ENCODE measurements at places on chromosomes 6 and 20. TPM values are rescaled to one million over a fixed set of nuclear protein-coding genes. Genes with fewer than 3 reads are reported as not detected.

DNA sequence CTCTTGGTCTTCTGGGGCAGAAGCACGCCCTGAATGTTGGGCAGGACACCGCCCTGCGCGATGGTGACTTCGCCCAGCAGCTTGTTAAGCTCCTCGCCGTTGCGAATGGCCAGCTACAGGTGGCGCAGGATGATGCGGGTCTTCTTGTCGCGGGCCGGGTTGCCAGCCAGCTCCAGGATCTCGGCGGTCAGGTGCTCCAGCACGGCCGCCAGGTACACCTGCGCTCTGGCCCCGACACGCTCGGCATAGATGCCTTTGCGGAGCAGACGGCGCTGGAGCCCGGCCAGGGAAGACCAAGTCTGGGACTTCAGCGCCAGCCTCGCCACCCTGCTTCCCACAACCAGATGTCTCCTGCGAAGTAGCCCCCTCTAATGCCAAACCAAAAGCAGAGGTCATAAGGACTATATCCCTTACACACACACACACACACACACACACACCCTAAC, 8.0 kb upstream of the SLC17A3 start:
- no peaks in the 10 kb centered on the region for H3K36me3 ChIP-seq
- H3K27me3 ChIP-seq: no peaks in the 10 kb centered on the region
- DNase-seq: peak; percentile 10
- no peaks in the 10 kb centered on the region for H3K4me1 ChIP-seq

DNA sequence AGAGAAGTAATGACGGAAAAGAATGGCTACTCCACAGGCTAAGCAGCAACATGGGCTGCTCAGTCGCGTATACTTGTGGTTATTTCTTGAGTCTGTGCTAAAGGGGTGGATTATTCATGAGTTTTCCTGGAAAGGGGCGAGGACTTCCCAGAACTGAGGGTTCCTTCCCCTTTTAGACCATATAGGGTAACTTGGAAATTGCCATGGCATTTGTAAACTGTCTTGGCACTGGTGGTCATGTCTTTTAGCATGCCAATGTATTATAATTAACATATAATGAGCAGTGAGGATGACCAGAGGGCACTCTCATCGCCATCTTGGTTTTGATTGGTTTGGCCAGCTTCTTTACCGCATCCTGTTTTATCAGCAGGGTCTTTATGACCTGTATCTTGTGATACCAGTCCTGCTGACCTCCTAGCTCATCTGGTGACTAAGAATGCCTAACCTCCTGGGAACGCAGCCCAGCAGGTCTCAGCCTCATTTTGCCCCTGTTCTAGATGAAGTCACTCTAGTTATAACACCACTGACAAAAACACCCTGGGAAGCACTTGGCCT, 11.4 kb downstream of the LBP start:
- H3K27ac ChIP-seq: no peak overlapping the region
- H3K27me3 ChIP-seq: no peaks in the 10 kb centered on the region
- no peaks in the 10 kb centered on the region for H3K36me3 ChIP-seq
- no peak for DNase-seq
- no peak overlapping the region for H3K4me3 ChIP-seq

KCNK17 gene
- 1.6 TPM for total RNA-seq

HRH3 gene
- 0.33 TPM for total RNA-seq

- no peaks in the 10 kb centered on the region for H3K36me3 ChIP-seq
- no peaks in the 10 kb centered on the region for H3K27me3 ChIP-seq
- no peak overlapping the region for H3K27ac ChIP-seq
- H3K4me1 ChIP-seq: no peaks in the 10 kb centered on the region
Measured at GRCh38 chr6:160275511-160276003, 16.9 kb upstream of the SLC22A2 start.

Data from body of pancreas (tissue), 4 donors.